ENCODE measurements at places on chromosomes 1 and 21.

DNA sequence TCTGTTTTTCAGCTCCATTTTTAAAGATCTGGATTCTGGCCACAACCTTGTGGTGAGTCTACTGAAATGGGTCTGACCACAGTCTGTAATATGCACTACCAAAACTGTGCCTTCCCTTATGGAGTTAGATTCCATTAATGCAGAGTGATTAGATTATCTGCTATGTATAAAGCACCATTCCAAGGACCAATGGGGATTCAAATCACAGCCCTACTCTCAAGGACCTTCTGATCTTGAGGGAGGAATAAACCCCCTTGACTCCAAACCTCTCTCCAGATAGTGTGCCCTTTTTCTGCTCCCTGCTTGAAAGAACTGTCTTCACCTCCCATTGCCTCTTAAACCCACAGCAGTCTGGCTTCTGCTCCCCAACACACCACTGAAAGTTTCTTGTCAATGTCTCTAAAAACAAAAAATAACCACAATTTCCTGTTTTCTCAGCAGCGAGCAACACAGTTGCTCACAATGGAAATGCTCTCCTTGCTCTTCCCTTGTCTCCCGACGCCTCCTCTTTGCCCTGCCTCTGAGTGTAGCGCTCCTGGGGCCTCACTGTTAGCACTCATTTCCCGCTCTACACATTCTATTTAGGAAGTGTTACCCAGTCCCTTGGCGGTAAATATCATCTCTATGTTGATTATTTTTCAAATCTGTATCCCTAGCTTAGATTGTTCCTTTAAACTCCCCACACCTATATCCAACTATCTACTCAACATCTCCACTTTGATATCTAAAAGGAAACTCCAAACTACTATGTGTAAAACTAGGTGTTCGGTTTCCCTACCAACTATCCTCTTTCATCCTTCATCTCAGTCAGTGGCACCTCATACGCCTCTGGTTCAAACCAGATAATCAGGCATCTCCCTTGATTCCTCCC, 13.6 kb downstream of the PCNX2 start:
- no peak for DNase-seq

DNA sequence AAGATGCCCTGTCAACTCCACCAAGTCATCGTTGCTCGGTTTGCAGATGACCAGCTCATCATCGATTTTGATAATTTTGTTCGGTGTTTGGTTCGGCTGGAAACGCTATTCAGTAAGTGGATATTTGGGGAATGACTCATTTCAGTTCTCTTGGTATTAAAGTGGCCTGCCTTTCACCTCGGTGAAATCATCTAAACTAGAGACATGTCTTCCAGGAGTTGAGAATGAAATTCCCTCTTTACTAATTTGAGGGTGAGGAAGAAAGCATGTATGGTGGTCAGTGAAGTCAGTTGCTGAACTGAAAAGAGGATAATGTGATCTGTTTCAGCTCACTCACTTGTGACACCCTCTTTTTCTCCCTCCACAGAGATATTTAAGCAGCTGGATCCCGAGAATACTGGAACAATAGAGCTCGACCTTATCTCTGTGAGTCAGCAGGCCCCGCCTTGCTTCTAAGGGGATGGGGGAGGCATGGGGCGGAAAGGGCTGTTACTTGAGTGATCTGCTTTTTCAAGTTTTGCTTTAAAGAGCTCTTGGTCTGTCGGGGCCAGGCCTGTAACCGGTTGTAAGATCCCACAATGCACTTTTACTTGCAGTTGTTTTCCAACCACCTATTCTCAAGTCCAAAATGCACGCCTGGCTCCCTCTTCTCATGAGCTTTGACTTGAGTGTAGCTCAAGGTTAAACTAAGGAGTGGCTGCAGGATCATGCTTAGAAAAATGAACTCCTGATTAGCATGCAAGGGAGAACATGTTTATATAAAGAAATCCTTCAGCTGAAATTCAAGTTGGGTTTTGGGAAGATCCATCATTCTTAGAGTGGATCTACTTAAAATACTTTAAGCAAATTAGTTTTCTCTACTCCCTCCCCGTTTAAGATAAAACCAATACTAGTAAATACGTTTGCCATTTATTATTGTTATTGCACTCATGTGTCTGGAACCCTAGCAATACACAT, 59.8 kb downstream of the CAPN2 start:
- no peak for DNase-seq

DNA sequence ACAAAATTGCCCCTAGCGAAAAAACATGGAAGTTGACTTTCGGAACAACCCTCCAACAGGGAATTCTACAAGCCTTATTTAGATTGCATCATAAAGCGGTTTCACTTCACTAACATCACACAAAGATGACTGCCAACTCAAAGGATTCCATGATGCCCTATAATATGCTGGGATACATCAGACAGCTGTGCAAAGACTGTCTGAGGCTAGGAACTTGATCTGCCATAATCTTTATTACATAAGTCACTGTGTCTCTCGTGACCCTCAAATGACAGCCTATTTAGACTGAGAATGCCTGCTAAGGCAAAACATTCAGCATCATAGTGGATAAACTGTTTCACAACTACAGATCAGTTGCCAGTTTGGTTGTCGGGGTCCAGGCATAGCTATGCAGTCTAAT, 23.8 kb downstream of the FH start:
- DNase-seq: no peak

GRCh38 chr21:31675960-31676359, 16.5 kb downstream of the SOD1 start:
- no peak for DNase-seq

All from effector memory CD4-positive, alpha-beta T cell (primary cell).